ENCODE measurements at places on chromosomes 12 and 14.

DNA sequence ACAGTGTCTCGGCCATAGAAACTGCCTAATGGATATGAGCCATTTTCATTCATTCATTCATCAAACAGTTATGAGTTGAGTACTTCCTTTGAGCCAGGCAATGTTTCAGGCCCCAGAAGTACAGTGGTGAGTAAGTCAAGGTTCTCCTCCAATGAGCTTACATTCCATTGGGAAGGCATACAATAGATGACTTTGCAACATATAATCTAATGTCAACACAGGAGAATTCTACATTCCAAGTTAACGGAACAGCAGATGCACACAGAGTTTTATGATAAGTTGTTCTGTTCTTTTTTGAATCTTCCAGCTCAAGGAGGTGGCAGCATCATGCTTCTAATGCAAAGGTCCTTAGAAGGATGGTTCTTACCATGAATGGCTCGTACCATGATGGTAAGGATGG, 3.2 kb upstream of the RFC5 start:
- no peak for DNase-seq

GRCh38 chr12:105433804-105434203, 103.3 kb downstream of the C12orf75 start:
- DNase-seq: no peak

DNA sequence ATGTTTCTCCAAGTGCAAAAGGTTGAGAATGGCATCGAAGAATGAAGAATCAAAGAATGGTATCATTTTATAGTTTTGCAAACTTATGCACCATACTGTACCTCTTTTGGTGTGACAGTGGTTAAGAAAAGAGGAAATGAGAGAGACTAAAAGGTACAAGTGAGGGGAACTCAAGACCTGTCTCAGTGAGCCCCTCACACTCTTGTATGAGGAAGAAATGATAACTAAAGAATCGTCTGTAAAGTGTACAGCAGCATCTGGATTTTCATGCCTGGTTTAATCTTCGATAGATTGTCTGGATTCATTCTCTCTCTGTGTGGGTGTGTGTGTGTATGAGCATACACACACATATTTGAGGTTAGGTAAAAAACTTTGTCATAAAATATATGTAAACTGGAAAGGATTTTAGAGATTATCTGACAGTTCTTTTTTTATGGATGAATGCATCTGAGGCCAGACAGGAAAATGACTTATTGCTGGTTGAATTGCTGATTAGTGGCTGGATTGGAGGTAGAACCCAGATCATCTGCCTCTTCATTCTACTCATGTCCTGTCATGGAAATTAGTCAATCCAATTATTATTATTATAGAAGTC, 16.0 kb upstream of the SLC38A2 start:
- no peak for DNase-seq

GRCh38 chr14:71780075-71780474, 152.2 kb upstream of the RGS6 start:
- no peak for DNase-seq

- DNase-seq: no peak
Measured at GRCh38 chr12:127046467-127046866, 1220.5 kb upstream of the TMEM132C start.

DNA sequence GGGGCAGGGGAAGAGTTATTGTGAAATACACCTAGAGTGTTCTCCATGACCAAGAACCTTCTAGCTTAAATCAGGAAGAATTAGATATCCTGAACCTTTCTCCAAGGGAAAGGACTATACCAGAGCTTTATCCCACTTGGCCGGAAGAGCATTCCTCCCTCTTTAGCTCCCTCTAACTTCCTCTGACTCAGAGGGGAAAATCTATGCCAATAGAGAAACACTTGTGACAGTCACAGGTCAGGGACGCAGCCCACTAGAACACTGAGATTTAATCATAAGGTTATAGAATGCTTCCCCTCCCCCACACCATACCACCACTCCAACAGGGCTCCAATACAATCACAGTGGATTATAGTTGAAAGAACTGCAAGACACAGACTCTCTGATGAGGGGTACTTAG, 55.4 kb upstream of the RFX4 start:
- DNase-seq: no peak

DNA sequence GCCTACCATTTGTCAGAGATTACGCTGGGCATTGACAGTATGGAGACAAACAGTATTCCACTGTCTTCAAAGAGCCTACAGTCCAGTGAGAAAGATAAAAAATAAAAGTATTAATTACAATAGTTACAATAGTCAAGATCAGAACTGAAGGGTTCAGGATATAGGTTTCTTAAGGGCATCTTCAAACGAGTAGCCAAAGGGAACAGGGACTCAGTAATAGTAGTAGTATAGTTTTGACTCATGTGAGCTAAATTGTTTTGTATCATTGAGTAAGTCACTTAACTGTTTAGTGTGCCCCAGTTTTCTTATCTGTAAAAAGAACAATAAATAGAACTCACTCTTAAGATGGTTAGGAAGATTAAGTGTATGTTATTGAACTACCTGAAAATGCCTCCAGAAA, 123.6 kb downstream of the METTL25 start:
- no peak for DNase-seq

DNA sequence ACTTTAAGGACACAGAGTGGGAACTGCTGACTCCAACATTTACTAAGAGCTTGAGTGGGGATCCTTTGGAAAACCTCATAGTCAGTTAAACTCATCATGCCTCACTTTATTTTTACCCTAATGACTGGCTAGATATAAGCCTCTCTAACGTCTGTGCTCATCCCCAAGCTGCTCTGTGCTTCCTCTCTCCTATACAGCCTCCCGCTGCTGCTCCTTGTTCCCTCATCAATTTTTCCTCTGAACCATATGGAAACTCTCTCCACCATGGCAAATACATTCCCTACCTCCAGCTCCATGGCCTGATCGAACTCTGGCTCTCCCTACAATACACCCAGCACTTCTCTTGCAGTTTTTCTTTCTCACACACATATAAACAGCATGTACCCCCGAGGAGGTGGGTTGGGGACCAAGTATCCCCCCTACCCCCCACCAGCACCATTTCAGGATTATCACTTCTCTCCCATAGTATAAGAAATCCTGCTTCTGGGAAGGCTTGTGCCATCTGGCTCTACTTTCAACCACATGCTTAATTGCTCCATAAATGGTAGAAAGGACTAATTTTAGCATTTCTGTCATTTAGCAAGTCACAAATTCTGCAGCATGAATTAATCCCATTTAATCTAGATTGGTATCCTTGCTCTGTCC, 39.2 kb upstream of the DYRK2 start:
- no peak for DNase-seq

DNA sequence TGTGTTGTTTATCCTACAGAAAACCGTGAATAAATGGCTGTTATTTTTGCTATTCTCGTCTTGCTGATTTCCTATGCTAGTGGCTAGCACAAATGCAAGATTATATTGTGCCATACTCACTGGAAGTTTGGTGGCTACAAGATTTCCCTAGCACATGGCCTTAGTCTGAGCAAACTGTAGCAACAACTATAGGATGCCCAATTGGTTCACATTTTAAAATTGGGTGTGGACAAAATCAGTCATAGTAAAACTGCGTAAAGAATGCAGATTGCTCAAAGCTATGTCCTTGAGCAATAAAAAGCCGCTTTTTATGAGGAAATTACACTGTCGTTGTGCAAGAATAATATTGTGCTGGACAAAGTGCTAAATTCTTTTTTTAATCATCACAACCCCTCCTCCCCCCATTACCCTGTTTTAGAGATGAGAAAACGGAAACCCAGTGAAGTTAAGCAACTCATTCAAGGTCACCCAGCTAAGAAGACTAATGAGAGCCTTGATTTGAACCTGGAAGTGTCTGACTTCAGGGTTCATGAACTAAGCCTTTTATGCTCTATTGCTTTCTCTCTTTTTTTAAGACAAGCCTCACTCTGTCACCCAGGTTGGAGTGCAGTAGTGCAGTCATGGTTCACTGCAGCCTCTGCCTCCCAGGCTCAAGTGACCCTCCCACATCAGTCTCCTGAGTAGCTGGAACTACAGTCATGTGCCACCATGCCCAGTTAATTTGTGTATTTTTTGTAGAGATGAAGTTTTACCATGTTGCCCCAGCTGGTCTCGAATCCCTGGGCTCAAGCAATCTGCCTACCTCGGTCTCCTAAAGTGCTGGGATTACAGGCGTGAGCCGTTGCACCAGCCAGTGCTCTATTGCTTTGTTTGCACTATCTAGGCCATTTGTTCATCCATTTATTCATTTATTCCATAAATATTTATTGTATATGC, 73.6 kb downstream of the SRGAP1 start:
- DNase-seq: no peak

- no peak for DNase-seq
Measured at GRCh38 chr12:58452546-58452945, 467.8 kb downstream of the LRIG3 start.

DNA sequence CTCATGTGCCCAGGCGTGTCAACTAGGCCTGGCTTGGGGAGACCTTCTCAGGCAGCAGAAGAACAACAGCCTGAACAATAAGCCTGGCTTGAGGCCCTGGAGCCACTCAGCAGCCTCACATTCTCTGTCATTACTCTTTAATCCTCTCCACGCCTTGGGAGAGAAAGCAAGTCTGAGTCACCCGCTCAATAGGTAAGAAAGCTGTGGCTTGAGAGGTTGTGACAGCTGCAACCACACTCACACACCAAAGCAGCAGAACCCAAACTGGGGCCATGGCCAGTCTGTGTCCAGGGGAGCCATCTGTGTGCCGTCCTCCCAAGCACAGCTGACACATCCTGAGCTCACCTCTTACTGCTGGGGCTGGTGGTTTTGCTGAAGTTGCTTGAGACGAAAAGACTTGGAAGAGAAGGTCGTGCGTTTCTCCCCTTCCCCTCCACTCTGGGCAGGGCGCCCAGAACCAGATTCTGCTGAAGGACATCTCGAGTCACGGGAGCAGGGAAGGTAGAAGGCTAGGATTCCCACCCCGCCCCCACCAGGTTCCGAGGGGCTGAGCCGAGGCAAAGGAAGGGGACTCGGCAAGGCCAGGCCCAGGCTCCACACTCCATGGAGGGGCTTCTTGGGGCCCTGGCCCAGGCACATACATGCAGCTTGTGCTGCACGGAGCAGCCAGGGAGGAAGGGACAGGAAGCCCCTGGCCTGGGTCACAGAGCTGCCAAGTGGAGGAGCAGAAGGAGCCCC, 5.5 kb downstream of the TMEM63C start:
- no peak for DNase-seq

DNA sequence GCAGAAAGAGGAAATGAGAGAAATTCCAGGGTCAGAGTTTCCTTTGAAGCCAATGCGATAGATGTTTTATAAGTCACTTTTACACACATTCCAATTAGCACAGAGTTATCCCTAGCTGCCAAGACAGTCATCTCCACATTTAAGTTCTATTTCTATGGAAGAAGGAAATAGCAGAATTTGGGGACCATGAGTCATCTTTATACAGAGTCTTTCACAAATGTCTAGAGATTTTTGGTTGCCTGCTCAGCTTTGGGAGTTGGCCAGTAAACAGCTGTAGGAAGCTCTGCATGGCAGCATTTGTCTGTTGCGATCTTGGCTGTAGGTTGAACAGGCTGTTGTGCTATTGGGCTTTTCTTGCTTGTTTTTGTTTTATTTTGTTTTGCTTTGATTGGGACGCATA, 884.3 kb downstream of the GALC start:
- DNase-seq: no peak

DNA sequence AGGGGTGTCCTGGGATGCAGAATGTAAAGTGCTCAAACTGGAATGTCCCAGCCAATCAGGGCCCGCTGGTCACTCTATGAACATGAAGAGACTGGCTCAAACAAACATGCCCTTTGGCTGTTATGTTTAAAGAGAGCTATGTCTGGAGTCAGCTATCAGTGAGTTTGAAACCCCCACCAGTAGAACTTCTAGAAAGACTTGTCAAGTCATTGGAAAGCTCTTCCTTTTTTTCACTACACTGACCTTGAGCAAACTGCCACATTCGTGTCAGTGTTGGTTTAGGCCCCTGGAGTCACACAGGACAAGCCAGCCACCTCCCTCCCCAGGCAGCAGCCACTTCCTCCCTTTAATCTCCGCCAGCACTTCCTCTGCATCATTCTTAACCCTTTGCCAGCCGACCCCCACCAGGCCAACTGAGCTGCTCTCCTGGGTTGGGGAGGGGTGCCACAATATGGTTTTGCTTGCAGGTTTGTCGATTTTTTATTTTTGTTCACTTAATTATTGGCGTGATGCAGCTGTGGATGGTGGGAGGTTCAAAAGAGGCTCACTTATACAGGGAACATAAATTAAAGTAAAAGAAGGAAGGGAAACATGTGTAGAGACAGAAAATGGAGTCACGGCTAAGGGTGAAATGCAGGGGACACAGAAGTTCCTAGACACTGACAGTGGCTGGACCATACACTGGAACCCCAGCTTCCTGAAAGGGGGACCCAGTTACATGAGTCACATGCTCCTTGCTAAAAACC, 25.3 kb downstream of the CMKLR1 start:
- DNase-seq: peak; percentile 70

DNA sequence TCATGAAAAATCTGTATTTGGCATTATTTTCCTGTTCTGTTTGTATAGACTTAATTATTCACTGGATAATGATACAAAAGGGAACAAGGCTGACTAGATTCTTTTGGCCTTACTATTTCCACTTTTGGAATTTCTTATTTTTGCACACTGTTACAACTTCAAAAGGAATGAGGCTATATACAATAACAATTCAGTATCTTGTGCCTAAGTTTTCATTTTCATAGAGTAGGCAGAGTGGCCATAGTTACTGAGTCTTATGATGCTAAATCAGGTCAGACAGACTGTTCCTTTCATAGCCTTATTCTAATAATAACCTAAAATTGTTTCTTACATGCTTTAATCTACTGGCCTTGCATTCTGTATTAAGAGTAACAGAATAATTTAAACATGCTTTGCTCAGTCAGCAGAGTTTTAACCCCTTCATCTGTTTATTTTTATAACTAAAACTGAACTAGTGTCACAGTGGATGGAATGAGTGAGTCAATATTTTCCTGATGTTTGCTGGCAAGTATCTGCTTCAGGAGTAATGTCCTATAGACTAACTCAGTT, 10.5 kb downstream of the TTC8 start:
- DNase-seq: no peak

- DNase-seq: no peak
Measured at GRCh38 chr14:105337433-105337832, 22.9 kb downstream of the PACS2 start.
